ENCODE measurements at places on chromosomes 2 and 18.

- DNase-seq = no peak
Observed at GRCh38 chr2:234991290-234991689, 39.5 kb downstream of the SH3BP4 start.

GRCh38 chr2:50513724-50514123, 518.2 kb downstream of the NRXN1 start:
- no peak for DNase-seq

DNA sequence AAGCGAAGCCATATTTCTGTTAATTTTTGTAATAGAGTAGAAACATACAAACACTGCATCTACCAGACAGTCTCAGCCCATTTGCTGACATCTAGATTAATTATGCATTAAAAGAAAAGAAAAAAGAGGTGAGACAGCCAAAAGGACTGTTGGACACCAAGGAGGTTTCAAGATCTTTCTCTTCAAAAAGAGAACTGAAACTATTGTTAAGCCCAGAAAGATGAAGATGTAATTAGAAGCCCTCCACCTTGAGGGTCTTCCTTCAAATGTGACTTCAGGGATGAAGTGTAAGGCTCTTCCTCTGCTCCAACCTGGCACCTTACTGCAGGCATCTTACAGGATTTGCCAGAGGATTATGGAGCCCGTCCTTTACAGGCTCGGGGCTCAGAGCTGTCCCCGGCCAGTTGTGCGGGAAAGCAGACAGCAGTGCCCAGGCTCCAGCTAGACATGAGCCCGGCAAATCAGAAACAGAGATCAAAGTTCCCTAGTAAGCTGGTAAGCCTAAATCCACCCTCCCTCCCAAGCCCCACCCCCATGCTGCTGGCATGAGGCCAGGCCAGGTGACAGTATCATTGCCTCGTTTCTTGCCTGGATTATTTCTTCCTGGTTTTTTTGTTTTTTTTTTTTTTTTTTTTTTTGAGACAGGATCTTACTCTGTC, 38.9 kb downstream of the ADI1 start:
- DNase-seq = no peak

DNA sequence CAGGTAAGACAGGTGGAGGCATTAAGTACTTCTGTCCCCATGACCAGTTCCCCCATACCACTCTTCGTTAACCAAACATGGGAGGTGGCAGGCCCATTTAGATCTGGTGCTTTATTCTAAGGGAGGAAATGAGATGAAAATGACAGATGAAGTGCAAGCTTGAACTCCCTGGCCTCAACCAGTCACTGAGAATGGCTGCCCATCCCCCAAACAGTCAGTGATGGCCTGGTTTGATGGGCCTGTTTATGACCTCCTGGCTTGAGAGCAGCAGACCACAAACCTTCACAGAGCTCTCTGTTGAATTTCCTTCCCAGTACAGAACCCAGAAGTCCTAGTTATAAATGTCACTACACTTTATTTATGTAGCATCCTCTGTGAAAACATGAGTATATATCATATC, 31.1 kb downstream of the EPAS1 start:
- DNase-seq = no peak

GRCh38 chr2:178385595-178386148, 65.3 kb downstream of the PRKRA start:
- no peak for DNase-seq

DNA sequence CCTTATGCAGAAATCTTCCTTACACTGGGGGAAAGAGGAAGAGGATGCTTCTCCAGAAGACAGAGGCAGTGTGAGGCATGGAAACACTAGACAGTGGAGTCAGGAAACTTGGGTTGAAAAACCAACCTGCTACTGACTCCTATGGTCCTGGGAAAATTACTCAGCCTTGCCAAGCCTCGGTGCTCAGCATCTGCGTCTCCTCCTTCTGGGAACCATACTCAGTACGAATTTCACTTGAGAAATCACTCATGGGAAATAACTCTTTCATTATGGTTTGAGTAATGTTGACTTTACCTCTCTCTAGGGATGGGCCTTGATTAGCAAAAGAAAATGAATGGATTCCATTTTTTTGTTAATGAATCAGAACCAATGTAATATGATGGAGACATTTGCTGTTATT, 96.5 kb downstream of the KCNE4 start:
- no peak for DNase-seq

- no peak for DNase-seq
Observed at GRCh38 chr2:18988631-18989232, 369.7 kb downstream of the OSR1 start.

DNA sequence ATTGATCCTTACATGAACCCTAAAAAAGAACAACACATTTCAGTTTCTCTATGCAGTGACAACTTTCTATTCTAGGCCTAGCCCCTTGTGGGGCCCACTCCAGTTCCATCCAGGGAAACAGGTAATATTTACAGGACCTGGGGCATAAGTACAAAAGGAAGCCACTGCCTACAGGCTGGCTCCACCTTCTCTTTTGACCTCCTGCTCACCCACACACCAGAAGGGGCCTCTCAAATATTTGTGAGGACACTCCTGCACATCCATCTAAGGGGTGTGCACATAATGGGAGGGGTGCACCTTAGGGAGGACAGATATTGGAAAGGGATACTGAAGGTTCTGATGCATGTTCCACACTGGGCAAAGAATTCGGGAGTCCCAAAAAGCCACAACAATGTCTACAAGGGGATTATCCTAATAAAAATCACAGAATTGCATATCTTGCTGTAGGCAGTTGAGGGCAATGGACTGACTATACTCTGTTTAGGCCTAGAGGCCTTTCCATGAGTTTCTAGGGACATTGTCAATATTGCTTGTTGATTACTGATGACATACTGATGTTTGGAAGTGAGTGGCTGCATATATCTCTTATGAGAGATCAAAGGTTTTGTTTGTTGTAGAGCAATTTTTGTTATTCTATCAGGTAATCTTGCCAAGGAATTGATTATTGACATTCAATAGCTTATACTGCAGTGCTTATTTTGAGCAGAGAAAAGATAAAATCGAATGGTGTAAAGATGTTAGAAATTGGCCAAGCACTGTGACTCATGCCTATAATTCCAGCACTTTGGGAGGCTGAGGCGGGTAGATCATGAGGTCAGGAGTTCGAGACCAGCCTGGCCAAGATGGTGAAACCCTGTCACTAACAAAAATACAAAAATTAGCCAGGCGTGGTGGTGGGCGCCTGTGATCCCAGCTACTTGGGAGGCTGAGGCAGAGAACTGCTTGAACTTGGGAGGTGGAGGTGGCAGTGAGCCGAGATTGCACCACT, 23.8 kb upstream of the HNRNPA3 start:
- no peak for DNase-seq

- DNase-seq = no peak
Observed at GRCh38 chr2:66724241-66724640, 289.3 kb downstream of the MEIS1 start.

All from right renal pelvis (tissue), 4 donors.